Psoas muscle (tissue), 8 donors: ENCODE measurements at places on chromosomes 11 and 22. TPM values are rescaled to one million over a fixed set of nuclear protein-coding genes. Genes with fewer than 3 reads are reported as not detected.

DNA sequence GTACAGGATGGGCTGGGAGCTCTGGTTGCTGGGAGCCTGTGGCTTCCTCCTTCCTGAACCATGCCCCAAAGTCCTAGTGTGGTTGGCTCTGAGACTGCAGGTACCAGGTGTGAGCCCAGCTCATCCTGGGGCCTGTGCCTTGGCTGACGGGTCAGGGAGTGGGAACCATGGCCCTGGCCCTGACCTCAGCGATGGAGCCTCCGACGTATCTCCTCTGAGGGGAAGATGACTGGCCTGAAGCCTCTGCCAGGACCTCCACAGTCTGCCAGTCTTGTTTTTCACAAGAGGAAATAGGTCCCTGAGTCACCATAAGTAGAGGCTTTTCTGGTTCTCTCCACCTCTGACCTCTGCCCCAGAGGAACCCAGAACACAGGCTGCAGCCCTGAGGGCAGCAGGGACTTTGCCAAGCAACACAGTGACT is 3.4 kb downstream of the RCE1 start:
- no peak for DNase-seq

DNA sequence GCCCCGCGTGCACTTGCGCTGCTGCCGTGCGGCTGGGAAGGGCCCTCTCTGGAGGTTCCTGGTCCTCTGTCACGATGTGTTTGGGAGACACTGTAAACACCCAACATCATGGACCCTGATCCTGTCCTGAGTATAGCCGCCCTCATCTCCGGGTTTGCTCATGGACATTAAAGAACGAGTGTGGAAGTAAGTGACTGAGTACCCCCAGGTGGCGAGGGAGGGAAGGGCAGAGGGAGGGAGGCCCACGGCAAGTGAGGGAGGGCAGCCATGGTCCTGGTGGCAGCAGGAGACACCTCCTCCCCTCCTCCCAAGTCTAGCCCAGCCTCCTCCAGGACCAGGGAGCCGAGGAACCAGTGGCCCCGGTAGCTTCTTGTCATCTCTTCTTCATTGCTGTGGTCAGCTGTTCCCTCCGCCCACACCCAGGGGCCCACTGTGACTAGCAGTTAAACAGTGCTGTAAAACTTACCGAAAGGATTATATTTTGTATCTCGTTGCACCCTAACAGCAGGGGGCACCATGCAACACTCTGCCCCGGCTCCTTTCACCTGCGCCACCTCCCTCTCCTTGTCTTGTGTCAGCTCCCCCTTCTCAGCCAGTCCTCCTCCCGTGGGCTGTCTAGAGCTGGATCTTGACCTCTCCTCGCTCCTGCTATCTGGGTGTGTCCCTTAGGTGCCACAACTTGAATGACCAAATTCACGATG is 566.5 kb upstream of the B3GAT1 start:
- DNase-seq: no peak

GRCh38 chr11:64251016-64251752 is at the start of gene PLCB3:
Gene PLCB3, plus strand, starts transcription at chr11:64251530. Its CDS starts 120 bp downstream, at chr11:64251650.
- DNase-seq: peak; percentile 55

GRCh38 chr11:36441610-36442208 is 68.4 kb downstream of the TRAF6 start:
- no peak for DNase-seq

DNA sequence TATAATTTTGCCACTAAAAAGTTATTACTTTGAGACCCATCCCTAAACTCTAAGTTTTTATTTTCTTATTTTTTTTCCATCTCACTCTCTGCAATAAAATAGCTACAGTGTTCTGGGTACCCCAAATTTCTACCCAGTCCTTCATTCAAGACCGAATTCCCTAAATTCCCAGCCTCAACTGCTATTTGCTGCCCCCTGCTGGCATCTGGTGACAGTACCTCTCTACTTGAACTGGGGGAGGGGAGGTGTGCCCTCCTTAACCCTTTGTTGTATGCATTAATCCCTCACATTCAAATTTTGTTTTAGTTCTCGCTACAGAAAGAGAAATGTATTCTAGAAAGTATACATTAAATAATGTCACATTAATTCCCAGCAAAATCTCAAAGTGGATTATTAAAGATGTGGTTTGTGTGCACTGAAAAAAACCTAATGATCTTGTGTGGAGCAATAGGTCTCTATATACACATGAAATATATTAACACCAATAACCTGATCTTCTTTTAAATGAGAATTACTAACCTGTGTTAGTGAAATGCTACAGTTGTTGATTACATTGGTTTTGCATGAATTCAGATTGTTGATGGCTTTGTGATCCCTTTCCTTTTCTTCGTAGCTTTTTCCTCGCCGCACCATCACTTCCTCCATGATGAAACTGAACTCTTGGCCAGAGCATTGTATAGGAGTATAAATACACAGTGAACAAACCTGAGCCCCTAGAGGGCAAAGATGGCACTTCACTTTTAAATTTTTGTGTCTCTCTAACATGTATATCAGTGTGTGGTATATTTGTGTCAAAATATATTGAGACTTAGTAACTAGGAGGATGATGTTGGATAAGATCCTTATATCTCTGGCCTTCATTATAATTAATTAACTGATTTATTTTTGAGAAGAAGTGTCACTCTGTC is 590.0 kb downstream of the METTL15 start:
- peak; percentile 56 for DNase-seq

- DNase-seq: no peak
These were observed 64.6 kb downstream of the CTTN start for GRCh38 chr11:70462818-70463477.

GRCh38 chr11:57345555-57346211 is 7.5 kb downstream of the P2RX3 start:
- peak; percentile 74 for DNase-seq

- no peak for DNase-seq
These were observed 24.6 kb downstream of the STIM1 start for GRCh38 chr11:3879967-3880542.

- no peak for DNase-seq
These were observed 226.3 kb downstream of the DSCAML1 start for GRCh38 chr11:117570701-117571100.

GRCh38 chr11:128504486-128504885 is 82.9 kb downstream of the ETS1 start:
- DNase-seq: no peak

GRCh38 chr11:76263657-76264056 is 57.4 kb upstream of the WNT11 start:
- no peak for DNase-seq

GRCh38 chr11:14304601-14305000 is 54.4 kb downstream of the RRAS2 start:
- no peak for DNase-seq

- DNase-seq: no peak
These were observed 65.5 kb upstream of the TCF20 start for GRCh38 chr22:42335839-42336378.

- DNase-seq: no peak
These were observed 27.9 kb upstream of the MUC15 start for GRCh38 chr11:26599876-26600434.

The RASGRP2 gene
- total RNA-seq: 2.6 TPM

The ROM1 gene
- 3.6 TPM for total RNA-seq

The MIOX gene
- not detected for total RNA-seq

The CELSR1 gene
- total RNA-seq: 0.10 TPM

The TMEM80 gene
- total RNA-seq: 15.7 TPM

The SLC37A4 gene
- total RNA-seq: 23.9 TPM

The ART1 gene
- 18.8 TPM for total RNA-seq

The OR4C6 gene
- not detected for total RNA-seq

The OR51Q1 gene
- total RNA-seq: not detected

The MFNG gene
- 4.5 TPM for total RNA-seq

The OR4A16 gene
- not detected for total RNA-seq
